ENCODE measurements at places on chromosomes 2 and 18. TPM values are rescaled to one million over a fixed set of nuclear protein-coding genes. Genes with fewer than 3 reads are reported as not detected.

The ZEB2 gene
- 11.6 TPM for polyA plus RNA-seq

The SLC5A7 gene
- not detected for polyA plus RNA-seq

The LOXHD1 gene
- not detected for polyA plus RNA-seq

The POMC gene
- polyA plus RNA-seq = 2.7 TPM

The LAMA1 gene
- 2.6 TPM for polyA plus RNA-seq

The SKOR2 gene
- polyA plus RNA-seq = not detected

The IGFBP5 gene
- polyA plus RNA-seq = 210 TPM

The ABI2 gene
- 8.7 TPM for polyA plus RNA-seq

The ADRA2B gene
- polyA plus RNA-seq = 1.7 TPM

The RAB27B gene
- polyA plus RNA-seq = 0.04 TPM

The SP140 gene
- polyA plus RNA-seq = 0.35 TPM

The GALM gene
- polyA plus RNA-seq = 5.5 TPM

The PAIP2B gene
- 10.6 TPM for polyA plus RNA-seq

The ZC3H6 gene
- polyA plus RNA-seq = 0.81 TPM

- DNase-seq = no peak
Measured at GRCh38 chr18:28357766-28358401, 181.0 kb upstream of the CDH2 start.

GRCh38 chr2:174575124-174575776 is 22.4 kb downstream of the WIPF1 start:
- no peak for DNase-seq

- DNase-seq = peak; percentile 71
Measured at GRCh38 chr2:223093436-223094241, 41.6 kb downstream of the KCNE4 start.

- no peak for DNase-seq
Measured at GRCh38 chr18:68916734-68917133, 118.9 kb downstream of the CCDC102B start.

GRCh38 chr2:108833219-108833618 is 46.6 kb downstream of the CCDC138 start:
- DNase-seq = no peak

GRCh38 chr2:174608866-174609214 is 11.2 kb upstream of the WIPF1 start:
- no peak for DNase-seq

- DNase-seq = peak; percentile 99
Measured at GRCh38 chr2:231464576-231465540, 574 bp upstream of the NCL start.

GRCh38 chr2:188629753-188630527 is 338.3 kb downstream of the GULP1 start:
- DNase-seq = no peak

- DNase-seq = no peak
Measured at GRCh38 chr18:45626330-45627203, 11.3 kb downstream of the SLC14A2 start.

DNA sequence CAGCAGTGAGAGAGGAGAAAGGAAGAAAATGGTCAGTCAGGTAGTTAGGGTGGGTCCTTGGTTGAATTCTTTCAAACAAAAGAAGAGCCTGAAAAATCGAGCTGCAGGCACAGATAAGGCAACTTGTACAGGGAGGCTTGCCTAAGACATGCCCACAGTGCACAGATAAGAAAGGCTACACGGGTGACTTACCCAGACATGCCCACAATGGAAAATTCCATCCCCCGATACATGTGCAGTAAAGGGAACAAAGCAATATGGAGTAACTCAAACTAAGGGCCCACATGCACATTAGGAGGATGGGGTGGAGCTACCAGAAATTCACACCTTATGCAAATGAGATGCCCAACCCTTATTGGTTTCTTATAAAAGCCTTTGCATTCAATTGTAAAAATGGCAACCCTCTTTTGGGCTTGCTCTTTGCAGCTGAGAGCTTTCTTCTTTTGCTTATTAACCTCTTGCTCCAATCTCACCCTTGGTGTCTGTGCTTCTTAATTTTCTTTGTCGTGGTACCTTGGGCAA is 110.3 kb upstream of the RMP24 start:
- no peak for DNase-seq

- no peak for DNase-seq
Measured at GRCh38 chr18:63882333-63883141, 5.0 kb upstream of the SERPINB2 start.

- no peak for DNase-seq
Measured at GRCh38 chr2:223251656-223252229, 199.8 kb downstream of the KCNE4 start.

- DNase-seq = no peak
Measured at GRCh38 chr18:9952633-9953416, 39.0 kb downstream of the VAPA start.

- no peak for DNase-seq
Measured at GRCh38 chr2:70041663-70042062, 45.6 kb upstream of the PCBP1 start.

GRCh38 chr2:224930990-224931389 is 111.3 kb downstream of the DOCK10 start:
- DNase-seq = no peak

DNA sequence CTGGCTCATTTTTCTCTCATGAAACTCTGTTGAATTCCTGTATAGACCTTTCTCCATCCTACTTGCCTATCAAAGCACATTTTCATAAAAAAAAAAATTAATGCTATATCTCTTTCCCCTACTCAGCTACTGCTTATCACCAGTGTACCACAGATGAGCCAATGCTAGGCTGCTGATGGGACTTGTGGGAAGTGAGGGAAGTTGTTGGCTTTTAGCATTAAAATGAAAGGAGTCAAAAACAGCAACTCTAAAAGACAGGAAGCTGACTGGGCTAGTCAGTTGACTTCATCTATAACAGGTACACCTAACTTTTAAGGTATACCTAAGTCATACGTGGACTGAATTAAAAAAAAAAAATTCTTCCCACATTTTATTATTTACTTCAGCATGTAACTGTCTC is 102.1 kb downstream of the FAM117B start:
- DNase-seq = no peak

GRCh38 chr2:100011272-100011731 is 131.1 kb downstream of the AFF3 start:
- no peak for DNase-seq

DNA sequence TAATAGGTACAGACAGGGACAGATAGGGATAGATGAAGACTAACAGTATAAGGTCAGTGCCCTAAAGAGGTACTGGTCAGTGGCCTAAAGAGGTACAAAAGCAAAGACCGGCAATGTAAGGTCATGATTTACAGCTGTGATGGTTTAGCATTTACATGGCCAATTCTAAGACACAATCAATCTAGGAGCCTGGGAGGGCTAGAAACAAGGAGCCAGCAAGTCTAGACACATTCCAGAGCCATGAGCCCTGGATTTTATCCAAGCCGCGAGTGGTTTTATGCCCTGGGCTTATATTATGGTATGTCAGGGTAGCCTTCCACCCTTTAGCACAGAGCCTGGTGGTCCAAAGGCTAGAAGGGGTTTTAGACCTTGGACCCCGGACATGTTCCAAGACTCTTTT is 124.2 kb downstream of the CBLN2 start:
- DNase-seq = no peak

GRCh38 chr2:99898336-99899048 is 243.9 kb downstream of the AFF3 start:
- no peak for DNase-seq

- no peak for DNase-seq
Measured at GRCh38 chr2:165149439-165149838, 54.4 kb downstream of the SCN3A start.

- no peak for DNase-seq
Measured at GRCh38 chr2:219997341-219997851, 370.0 kb downstream of the SLC4A3 start.

- no peak for DNase-seq
Measured at GRCh38 chr2:240961910-240962299, 36.5 kb upstream of the SNED1 start.

GRCh38 chr2:222733846-222734702 is 62.6 kb downstream of the MOGAT1 start:
- DNase-seq = no peak

DNA sequence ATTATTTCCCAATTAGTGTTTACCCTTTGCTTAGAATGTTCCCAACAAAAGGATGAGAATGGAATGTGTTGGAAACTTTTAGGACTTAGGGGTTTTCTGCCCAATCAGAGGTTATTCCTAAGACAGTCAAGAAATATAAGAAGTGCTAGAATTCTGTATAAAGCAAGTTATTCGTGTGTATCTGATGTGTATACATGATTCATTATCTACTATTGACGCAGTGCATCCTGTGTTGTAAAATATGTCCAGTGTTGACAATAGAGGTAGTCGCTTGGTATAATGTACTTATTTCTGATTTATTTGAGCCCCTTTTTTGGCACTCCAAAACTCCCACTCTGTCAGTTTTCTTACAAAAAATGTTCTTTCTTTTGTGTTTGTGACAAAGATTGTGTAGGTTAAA is 881 bp downstream of the PIKFYVE start:
- no peak for DNase-seq

DNA sequence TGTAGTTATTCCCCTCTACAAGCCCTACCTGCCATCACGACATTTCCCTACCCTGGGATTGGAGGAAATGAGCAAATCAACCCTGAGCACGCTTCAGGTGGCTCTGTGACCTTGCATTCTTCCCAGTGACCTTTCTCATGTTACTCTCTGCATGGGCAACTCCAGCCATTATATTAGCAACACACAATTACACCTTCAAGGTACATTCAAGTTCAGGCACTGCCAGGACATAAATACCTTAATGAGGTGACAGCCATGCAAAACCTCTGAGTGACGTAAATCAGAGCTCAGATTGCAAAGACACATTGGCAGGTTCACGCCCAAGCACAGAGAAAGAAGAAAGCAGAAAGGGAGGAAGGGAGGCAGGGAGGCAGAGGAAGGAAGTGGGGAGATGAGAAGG is 68.7 kb upstream of the ALK start:
- DNase-seq = no peak

- DNase-seq = no peak
Measured at GRCh38 chr2:147006736-147007141, 838.1 kb upstream of the ACVR2A start.

- DNase-seq = no peak
Measured at GRCh38 chr2:98736464-98736889, 5.5 kb upstream of the MGAT4A start.

Data from psoas muscle (tissue), 8 donors.